ENCODE measurements at places on chromosomes 12 and 14.
A peak's percentile ranks its signal among the peaks of the same experiment; 100 is the strongest.

DNA sequence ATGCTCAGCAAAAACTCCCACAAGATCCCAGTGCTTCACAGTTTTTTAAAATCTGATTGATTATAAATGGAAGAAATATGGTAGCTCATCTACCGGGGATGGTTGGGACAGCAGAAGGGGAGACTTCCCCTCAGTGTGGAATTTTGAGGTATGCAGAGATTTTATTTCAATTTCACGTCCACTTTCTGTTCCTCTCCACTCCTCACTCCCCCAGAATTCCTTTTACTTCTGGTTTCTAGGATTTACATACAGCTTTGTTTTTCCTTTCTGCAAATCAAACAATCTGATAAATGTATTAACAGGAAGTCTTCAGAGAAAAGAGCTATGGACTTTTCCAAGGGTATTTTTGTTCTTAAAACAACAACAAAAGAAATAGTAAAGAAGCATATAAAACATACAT lies 181.5 kb upstream of the ARHGAP5 start:
- DNase-seq, result peak; percentile 24

- no peak for DNase-seq
Observed at GRCh38 chr12:53935383-53936341, 3.0 kb upstream of the HOXC13 start.

DNA sequence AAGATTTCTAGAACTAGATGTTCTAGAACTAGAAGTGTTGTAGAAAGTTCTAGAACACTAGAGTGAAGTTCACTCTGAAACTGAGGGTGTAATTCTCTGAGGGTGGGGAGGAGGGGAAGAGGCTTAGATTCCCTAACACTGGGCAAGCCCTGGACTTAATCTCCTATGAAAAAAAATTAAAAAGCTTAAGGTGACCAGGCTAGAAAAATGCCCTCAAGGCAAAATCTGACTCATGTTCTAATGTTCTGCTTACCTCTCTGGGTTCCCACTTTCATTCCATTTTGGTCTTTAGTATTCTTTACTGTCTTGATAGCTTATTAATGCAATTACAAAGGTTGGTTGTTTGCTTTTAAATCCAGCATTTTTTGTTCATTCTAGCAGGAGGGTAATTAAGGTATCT lies 101.5 kb downstream of the KICS2 start:
- DNase-seq, result peak; percentile 12

GRCh38 chr14:41950428-41951151 lies 343.9 kb downstream of the LRFN5 start:
- DNase-seq, result no peak

- no peak for DNase-seq
Observed at GRCh38 chr14:61504901-61505300, 183.5 kb downstream of the PRKCH start.

DNA sequence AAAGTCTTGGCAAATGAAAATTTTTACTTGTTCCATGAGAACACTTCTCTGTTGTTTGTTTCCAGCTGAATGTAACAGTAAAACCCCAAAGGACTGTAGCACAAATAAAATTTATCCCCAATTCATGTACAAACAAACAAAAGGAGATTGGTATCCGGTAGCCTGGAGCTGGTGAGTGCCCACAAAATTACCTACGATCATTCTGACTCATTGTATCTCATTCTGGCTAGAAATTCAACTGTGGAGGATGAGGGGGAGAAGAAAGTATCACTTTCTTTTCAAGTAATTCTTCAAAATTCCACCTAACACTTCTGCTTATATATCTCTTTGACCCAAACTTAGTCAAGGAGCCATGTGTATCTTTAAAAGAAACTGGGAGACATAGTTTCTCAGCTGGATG lies 268.5 kb downstream of the ALG10B start:
- DNase-seq, result no peak

DNA sequence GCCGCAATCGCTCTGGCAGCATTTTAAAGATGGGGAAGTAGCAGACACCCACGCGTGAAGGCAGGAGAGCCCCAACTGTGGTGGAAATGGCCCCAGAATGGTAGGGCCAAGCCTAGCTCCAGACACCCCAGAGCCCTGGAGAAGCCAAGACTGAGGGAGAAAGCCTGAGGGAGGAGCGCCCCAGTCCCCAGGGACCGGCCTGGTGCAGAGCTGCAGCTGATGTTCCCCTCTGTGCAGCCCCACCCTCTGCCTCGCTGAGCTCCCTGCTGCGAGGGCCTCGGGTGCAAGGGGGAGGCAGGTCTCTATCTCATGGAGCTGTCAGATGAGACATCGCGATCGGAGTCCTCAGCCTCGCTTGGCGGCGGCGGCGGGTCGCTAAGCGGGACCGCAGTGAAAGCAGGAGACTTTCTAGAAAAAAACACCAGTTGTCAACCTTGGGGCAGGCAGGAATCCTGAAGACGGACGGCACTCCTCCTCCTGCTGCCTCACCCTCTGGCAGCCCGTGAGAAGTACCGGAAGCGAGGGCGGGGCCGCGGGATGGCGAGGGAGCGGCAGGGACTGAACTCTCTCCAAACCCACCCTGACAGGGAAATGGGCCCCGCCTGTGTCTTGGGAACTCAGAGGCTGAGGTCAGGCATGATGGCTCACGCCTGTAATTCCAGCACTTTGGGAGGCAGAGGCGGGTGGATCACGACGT lies 6.0 kb downstream of the GAPDH start:
- DNase-seq, result peak; percentile 96

Data from fibroblast of villous mesenchyme (primary cell).